ENCODE measurements at places on chromosomes 1 and 21.

DNA sequence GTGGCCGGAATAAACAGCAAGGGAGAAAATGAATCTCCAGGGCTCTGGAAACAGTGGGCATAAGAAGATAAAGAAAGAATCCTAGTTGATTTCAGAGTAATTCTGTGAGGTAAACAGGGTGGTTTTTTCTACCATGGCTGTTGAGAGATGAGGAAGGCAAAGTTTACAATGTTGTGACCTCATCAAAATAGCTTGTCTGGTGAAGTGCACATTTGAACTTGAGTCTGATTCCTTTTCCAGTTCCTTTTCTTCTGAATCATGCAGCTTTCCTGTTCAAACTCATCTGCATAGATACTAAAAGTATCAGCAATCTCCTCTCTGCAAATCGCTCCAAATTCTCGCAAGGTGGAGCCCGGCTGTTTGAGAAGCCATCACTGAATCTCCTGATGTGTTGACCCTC is 161.7 kb downstream of the PLPP3 start:
- DNase-seq, result no peak

- no peak for DNase-seq
Observed at GRCh38 chr1:19395678-19396192, 83.6 kb downstream of the SLC66A1 start.

GRCh38 chr1:112537456-112537855 is 28.7 kb downstream of the WNT2B start:
- DNase-seq, result no peak

DNA sequence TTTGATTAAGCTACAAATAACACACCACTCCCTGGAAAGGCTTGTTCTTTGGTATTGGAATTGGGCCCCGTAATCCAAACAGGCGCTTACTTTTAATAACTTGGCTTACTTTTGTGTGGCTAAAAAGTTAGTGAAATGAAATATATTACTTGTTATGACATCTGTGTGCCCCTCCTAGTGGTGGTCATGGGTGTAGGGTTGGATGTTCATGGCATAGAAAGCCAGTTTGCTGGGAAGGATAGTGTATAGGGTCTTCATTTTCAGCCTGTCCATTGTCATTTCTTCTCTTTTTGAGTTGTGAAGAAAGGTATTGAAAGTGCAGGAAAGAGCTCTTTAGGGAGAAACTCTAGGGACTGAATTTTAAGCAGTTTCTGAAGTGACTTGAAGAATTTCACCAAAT is 5.9 kb downstream of the CDC14A start:
- DNase-seq, result no peak

- no peak for DNase-seq
Observed at GRCh38 chr1:235313262-235313661, 14.7 kb downstream of the ARID4B start.

GRCh38 chr1:156510709-156511108 is 10.1 kb upstream of the MEF2D start:
- no peak for DNase-seq

DNA sequence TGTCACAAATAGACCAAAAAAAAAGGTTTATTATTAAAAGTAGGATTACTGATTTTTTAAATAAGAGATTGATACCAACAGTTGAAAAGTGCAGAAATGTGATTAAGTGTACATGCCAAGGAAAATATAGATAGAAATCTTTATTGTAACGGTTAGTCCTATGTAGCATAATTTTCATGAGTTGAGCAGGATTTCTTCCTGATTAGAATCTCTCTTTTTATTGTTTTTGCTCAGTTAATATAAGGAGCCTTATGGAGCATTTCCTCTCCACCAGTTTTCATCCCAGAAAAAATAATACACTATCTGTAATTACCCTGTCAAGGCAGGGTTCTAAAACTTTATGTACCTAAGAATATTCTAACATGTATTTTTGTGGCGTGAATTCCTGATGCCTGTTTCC is 23.4 kb downstream of the CAPZA1 start:
- DNase-seq, result no peak

DNA sequence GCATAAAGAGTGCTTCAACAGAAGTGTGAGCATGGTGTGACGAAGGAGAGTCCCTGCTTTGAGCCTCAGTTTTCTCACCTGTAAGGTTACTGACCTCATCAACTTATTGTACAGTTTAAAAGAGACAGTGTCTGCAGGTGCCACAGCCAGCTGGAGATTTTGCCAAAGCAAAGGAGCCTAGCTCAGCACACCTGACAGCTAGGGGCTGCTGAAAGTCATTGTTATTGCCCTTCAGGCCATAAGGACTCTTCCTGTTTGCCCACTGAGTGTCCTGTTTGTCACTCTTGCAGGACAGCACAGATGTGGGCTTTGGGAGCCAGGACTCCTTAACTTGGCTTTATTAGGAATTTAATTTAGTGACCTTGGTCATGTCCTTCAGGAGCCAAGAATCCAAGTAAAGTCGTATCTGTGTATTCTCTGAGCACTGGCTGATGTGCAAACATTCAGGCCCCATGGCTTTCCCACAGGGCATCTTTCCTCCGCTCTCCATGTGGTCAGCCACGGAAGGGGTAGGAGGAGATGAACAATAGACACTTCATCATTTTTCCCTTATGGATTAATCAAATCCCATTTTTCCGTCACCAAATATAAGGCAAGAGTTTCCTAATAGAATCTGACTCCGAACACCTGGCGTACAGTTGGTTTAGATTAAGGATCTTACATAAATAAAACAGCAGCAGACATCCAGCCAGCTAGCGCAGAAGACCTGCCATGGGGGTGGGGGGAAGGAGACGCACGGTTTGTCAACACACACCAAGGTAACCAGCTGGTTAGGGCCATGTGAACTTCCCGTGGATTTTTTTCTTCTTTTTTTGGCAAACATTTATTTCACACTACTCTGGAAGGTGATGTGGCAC is 43.1 kb upstream of the KANK4 start:
- DNase-seq, result no peak

DNA sequence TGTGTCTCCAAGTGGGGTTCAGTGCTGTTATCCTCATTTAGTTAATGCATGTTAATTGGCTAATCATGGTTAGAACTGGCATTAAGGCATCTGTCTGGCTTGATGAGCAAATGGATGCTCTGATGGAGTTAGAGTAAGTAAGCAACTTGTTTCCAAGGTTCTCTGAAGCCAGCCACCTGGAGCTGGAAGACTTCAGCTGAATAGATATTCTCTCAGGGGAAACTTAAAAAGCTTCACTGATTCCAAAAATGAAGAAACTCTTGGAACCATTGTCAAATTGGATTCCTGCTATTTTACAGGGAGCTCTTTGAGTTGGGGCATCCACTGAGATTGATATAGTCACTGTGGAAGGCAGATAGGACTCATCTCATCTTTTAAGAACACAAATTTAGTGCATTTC is 118.9 kb downstream of the CACHD1 start:
- no peak for DNase-seq

- no peak for DNase-seq
Observed at GRCh38 chr1:187045371-187045770, 216.6 kb downstream of the PLA2G4A start.

GRCh38 chr1:194289569-194290266 is 1103.3 kb upstream of the B3GALT2 start:
- no peak for DNase-seq

GRCh38 chr21:37243961-37244360 is 23.2 kb downstream of the VPS26C start:
- DNase-seq, result no peak

DNA sequence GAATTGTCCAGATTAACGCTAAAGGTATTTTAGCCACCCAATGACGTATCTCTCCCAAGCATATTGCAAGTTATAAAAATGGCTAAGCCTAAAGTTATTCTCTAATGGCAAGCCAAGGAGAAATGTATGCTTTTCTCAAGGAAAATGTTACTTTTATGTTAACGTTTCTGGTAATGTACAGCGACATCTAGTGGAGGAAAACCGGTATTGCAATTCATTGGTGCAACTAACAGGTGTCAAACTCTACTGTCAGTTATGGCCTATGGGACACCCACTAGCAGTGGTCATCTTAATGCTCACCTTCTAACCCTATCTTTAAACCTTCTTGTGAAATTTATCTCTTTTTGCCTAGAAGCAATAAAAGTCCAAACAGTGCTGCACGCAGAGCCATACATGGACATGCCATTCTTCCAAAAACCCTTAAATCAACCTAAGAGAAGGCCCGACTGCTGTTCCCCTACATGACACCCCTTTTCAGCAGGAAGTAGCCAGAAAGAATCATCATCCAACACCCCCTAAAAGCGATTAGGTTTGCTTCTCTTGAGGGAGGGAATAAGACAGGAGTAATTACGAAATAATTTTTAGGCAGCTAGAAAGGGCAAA is 68.7 kb upstream of the LRIF1 start:
- no peak for DNase-seq

DNA sequence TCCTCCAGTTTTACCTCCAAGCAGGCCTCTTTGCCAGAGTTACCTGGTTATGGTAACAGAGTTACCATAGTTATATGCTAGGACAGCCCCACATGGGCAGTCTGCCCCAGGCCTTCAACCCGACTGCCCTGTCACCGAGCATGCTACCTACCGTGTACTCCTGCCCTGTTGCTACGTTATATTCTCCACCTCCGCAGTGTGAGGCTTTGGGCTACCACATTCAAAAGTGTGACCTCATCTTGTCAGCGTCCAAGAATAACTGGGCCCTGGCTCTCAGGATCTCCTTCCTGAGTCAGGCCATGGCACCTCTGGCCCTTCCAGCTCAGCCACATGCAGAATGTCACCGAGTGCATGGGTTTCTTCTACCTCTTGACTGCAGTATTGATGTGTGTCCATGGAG is 8.9 kb downstream of the MAPKAPK2 start:
- DNase-seq, result no peak

- no peak for DNase-seq
Observed at GRCh38 chr1:15100880-15101760, 52.4 kb upstream of the TMEM51 start.

DNA sequence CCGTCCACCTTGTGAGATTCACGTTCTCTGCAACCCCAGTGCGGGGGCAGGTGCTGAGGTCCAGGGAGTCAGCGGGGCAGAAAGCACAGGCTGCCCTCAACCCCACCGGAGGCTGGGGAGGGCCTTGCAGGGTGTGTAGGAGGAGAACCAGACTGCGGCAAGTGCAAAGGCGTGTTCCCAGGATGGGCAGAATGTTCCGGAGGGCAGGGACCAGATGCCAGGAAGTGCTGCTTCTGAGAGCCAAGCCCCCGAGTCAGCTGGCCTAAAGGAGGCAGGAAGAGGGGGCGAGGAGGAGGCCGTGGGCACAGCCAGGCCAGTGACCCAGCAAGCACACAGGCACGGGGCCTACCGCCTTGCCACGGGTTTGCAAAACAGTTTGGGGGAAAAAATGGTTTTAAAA is 193.8 kb upstream of the AJAP1 start:
- no peak for DNase-seq

DNA sequence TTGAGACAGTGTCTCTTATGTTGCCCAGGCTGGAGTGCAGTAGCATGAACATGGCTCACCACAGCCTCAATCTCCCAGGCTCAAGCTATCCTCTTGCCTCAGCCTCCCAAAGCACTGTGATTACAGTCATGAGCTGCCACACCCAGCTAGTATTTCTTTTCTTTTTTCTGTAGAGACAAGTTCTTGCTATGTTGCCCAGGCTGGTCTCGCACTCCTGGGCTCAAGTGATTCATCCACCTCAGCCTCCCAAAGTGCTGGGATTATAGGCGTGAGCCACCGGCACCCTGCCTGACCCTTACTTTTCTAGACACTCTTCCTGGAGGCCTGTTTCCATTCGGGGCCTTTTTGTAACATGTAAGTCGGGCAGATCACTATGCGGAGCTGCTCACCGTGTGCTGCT is 30.1 kb upstream of the SRP9 start:
- DNase-seq, result no peak

DNA sequence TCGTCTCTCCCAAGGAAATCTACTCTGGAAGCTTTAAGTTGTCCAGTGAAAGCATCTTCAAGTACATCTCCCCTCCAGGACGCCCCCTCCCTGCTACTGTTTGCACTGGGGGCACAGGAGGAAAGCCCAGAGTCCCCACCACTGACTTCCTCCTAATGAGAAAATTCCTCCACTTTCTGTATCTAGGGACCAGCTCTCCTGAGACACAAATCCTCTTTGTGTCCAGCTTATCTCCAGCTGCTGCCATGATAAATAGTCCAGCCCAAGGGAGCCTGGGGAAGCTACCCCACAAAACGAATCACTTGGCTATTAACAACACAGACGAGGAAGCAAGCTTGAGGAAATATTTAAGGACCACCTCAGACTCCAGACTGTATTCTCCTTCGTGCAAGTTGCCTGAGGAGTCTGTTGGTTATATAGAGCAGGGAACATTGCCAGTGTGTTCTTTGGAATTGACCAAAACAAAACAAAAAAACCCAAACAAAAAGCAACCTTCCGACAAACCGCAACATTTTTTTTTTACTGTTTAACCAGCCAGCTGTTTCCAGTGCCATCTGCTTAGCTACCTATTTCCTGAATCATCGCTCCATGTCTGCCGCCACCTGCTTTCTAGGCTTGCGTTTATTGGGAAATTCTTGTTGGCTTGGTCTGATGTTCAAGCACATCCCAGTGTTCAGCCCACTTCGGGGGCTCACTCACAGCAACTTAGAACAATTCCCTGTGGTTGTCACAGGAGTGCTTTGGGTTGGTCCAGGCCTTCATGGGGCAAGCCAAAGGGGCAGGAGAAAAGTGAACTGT is 7.7 kb downstream of the C1orf226 start:
- DNase-seq, result no peak

DNA sequence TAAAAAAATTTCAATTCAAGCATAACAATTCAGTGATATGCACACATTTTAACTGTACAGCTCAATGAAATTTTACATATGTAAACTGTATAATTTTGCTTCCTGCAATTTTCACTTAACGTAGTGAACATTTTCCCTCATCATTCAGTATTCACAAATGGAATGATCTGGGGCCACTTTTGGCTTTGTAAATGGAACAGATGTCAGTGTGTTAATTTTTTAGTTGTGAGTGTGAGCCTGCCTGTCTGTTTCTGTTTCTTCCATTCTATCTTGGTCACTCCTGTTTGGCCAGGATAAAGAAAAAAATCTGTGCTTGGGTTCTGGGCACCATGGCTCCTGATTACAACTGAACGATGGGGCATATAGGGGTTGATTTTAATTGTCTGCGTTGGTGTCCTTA is 20.5 kb upstream of the ST3GAL3 start:
- DNase-seq, result no peak

- DNase-seq, result peak; percentile 26
Observed at GRCh38 chr1:185373813-185374529, 56.9 kb upstream of the IVNS1ABP start.

GRCh38 chr1:92739669-92740524 is 45.0 kb downstream of the EVI5 start:
- DNase-seq, result no peak

- no peak for DNase-seq
Observed at GRCh38 chr1:3244927-3245315, 175.9 kb downstream of the PRDM16 start.

DNA sequence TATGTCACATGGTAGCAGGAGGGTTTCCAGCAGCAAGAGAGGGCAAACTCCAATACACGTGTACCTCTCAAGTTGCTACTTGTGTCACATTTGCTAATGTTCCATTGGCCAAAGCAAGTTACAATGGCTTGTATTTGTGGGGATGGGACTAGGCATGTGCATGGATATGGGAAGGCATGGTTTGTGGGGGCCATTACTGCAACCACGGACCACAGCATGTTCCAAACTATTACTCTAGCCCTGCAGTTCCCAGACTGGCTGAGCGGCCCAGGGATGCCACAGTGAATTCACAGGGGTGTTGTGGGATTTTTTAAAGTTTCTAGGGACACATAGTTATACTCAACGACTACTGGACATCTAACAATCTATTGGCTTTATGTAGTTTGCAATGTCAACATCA is 133.1 kb downstream of the GIPC2 start:
- DNase-seq, result no peak

Data from 8988T (cell line).